AG08396 (cell line): ENCODE measurements at places on chromosomes 16 and 17.

GRCh38 chr17:73480740-73481139 lies 163.5 kb downstream of the SDK2 start:
- no peak for DNase-seq

- no peak for DNase-seq
These were observed 26.1 kb downstream of the TNS4 start for GRCh38 chr17:40475234-40475908.

- DNase-seq = no peak
These were observed 64.3 kb downstream of the MYH11 start for GRCh38 chr16:15792563-15792971.

- peak; percentile 72 for DNase-seq
These were observed 17.6 kb downstream of the MAPK8IP3 start for GRCh38 chr16:1723450-1724147.

DNA sequence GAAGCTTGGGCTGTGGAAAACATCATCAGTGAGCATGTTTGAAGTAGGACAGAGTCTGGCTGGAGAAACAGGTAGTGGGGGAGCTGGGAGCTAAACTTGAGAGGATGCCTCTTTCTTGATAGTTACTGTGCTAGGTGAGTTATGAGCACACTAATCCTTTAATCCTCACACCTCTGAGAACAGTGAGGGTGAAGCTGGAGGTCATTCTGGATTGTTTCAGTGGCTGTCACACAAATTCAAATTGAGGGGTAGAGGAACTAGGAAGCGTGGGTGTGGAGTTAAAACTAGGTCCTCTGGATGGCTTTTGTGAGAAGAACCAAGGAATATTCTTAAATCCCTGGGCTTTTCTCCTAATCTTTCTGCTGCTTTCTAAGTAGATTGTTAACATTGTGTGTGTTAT lies 3.3 kb downstream of the AKAP1 start:
- no peak for DNase-seq

GRCh38 chr17:28327031-28327607 lies 8.1 kb downstream of the TMEM97 start:
- DNase-seq = no peak

- no peak for DNase-seq
These were observed 16.8 kb upstream of the ETV4 start for GRCh38 chr17:43562679-43563599.

DNA sequence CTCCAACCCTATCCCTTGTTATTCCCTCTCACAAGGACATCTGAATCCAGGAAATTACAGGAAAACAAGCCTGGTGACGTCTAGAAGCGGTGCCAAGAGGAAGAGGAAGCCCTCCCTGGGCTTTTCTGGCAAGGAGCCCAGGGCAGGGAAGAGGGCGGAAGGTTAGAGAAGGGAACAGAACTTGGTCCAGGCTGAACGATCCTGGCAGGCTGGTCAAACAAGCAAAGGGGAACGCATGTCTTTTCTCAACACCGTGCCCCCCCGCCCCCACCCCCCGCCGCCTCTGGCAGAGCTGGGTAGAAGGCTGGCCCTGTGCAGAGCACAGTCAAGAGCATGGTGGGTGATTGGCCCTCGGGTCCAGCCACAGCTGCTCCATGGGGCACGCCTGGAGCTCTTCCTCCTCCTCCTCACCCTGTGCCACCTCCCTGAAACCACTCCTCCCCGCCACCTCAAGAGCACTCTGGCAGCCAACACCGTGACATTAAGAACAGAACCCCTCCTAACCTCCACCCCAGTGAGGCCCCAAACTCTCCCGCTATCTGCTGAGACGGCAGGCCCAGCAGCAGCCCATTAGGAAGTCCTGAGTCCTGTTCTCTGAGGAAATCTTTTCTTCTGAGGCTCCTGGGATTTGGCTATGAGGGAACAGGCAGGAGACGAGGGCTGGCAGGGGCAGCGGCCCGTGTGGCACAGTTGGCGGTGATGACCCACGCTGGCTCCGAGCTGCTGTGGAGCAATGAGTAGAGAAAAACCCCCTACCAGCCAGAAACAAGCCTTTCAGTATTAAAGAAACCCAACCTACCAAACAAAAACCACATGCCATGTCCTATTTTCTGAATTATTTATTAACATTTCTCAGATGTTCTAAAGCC lies 7.3 kb downstream of the C16orf86 start:
- no peak for DNase-seq

- no peak for DNase-seq
These were observed 115.8 kb upstream of the NOL11 start for GRCh38 chr17:67601897-67602296.

- DNase-seq = no peak
These were observed 7.1 kb upstream of the MVD start for GRCh38 chr16:88669980-88670379.

DNA sequence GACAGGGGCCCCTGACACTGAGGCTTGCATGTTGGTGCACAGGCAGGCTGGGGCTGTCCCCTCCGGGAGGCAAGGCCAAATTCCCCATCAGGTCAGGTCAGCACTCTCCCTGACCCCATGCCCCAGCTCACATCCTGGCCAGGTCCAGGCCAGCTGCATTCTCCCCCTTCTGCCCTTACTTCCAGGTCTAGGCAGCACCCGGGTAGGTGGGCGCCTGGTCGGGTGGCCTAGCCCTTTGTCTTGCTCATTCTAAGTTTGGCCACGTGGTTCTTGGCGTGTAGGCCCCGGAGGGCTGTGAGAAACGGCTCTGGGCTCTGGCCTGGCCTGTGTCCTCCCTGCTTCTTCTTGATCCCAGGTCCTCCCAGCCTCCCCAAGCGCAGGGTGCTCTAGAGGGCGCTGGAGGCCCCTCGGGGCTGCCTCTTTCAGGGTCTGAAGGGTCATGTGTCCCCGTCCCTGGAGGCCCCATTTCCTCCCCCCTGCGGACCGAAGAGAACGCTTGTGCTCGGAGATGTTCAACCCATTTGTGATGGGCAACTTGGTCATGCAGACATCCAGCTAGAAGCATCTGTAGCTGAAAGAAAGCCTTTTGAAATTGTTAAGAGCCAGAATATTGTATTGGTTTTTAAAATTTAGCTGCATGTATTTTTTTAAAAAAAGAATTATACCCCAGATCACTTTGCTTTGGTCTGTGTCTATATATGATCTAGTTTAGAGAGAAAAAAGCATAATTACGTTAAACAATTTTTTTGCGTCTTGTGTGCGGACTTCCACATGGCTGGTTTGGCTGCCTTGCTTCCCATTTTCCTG lies 6.7 kb downstream of the BAHCC1 start:
- peak; percentile 59 for DNase-seq

GRCh38 chr17:13704333-13704732 lies 102.6 kb upstream of the HS3ST3A1 start:
- DNase-seq = peak; percentile 58

DNA sequence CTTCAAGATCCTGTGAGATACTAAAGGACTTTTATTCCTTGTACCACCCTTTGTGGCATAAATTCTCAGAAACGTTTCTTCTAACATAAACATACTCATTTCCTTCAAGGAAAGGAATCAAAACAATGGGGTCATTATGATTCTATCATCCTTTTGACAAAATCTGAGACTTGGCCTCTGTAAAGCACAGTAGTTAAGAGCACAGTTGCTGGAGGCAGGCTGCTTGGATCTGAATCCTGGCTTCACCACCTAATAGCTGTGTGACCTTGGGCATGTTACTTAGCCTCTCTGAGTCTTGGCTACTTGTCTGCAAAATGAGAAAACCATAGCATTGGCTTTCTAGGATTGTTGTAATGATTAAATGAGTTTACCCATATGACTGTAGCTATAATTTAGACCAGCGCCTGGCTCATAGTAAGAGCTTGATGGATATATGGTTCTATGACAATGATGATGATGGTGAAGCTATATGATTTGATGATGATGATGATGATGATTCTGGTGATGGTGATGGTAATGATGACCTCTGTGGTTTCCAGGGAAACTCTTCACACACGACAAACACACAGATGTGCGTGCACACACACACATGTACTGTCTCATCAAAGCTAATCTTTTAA lies 6.1 kb upstream of the KRT31 start:
- no peak for DNase-seq

DNA sequence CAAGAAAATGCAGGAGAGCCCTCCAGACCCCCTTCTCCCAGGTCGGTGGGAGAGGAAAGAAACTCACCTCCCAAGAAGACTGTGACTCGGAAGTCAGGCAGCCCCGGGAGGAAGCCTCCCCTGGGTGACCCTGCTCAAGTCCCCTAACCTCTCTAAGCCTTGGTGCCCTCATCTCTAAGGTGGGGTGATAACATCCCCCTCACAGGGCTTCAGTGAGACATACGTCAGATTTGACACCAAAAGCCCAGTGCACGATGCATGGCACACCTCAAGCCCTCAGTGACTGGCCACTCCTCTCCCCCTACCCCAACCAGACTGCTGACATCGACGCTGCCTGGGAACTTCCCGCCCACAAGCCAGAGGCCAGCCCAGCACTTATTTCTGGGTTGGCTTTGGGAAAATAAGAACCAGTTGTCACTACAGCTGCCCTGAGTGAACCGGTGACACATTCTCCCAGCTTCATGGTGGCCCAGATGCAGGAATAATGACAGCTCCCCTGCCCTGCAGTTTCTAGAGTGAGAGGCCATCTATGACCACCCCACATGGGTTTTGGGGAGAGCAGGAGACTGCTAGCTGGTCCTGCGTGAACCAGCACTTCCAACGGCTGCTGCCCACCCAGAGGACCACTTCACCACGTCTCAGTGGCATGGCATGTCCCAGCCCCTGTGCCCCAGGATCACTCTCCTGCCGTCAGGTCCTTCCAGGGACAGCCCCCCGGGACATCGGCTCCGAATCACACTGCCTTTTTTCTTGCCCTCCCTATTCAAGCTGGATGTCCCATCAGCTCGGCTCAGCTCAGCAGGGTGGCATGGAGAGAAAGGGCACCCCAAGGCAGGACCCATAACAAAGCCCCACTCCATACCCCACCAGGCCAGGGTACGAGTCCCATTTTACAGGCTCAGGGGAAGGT lies 9.5 kb downstream of the KNOP1 start:
- no peak for DNase-seq

DNA sequence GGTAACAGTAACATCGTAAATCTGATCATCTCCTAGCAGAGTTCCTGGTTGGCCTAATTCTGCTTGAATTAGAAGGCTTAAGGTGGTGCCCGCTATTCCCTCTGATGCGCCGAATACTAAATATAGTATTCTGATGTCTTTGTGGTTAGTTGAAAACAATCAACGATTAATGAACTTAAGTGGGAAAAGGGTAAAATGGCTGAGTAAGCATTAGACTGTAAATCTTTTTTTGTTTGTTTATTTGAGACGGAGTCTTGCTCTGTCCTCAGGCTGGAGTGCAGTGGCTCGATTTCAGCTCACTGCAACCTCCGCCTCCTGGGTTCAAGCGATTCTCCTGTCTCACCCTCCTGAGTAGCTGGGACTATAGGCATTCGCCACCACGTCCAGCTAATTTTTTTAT lies 13.4 kb downstream of the OR2C1 start:
- DNase-seq = no peak

- no peak for DNase-seq
These were observed 12.8 kb downstream of the CDH16 start for GRCh38 chr16:66905633-66906539.

GRCh38 chr16:80902306-80903110 lies 98.1 kb upstream of the CDYL2 start:
- no peak for DNase-seq

DNA sequence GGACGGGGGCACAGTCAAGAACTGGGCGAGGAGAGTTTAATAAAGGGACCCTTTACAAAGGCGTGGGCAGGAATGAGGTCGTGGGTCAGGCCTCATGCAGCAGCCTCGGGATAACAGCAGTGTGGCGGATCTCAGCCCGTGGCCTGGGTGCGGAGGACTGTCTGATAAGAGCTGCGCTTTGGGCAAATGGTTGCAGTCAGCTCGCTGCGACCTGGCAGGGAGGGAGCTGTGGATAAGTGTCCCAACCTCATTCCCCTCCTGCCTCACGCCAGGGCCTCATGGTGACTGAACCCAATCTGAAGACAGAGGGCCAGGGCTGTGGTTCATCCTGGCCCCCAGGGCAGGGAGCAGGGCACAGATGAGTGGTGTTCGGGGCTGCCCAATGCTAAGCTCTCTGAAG lies 13.6 kb downstream of the SMTNL2 start:
- DNase-seq = no peak

DNA sequence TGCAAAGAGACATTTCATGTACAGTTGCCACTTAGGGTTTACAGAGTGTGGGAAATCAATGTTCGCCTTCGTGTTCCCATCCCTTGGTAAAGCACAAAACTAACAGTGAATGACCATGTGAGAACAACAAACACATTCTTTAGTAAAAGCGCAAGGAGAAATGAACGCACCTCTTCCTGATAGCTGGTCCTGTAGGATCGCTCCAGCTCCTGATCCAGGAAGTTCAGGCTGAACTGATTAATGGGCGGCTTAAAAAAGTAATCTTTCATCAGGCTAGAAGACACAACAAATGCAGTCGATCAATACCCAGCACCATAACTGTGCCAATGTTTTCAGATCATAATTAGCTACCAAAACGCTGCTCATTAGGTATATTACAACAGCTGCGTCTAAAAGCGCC lies 108.3 kb upstream of the CREBBP start:
- DNase-seq = no peak

DNA sequence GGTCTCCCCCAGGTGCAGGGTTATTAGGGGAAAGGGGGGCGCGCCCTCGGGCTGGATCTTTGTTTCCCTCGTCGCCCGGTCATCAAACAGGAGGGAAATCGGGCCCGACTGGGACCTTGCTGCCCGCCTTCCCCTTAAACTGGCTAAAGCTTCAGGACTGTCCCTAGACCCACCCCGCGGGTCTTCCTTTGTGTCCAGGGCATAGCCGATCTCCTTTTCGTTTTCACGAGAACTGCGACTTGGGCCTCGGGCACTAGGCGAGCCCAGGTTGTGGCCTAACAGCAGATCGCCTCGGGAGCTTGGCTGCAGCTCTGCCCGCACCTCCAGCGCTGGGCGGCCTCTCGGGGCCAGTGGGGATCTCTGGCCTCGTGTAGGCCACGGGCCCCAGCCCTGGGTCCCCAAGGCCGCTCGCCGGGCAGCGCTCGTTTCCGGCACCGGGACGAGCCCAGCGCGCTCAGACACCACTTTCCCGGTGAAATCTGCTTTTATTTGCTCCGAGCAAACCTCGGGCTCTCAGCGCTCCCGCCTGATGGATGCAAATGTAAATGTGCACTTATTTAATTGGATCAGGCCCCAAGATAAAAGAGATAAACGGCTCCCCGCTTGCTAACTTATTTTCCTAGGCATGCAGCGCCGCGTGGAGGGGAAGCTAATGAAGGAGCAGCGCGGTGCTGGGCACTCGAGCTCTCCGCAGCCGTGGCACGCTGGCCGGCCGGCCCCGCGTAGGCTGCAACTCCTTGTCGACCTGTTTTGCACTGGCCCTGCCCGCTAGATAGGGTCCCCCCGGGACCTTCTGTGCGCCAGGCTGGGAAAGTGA lies 7.8 kb downstream of the IRX5 start:
- no peak for DNase-seq

GRCh38 chr17:46777943-46778915 lies 40.3 kb downstream of the WNT3 start:
- DNase-seq = no peak

DNA sequence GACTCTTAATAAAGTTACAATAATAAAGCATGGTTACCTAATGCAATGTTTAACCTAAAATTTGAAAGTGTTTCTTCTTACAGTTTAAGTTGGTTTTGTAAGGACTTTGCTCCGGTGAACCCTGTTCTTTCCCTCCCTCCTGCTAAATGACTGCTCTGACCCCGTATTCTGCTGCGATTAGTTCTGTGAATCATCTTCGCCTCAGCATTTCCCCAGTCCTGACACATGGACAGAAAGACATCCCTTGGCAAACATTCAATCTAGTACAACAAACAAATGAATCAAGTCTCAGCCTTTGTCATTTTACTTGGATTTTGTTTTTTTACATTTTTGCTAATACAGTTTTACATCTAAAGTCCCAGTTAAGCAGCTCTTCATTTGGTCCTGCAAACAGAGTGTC lies 15.4 kb downstream of the KCNJ2 start:
- DNase-seq = peak; percentile 27
